ENCODE measurements at places on chromosomes 12 and 14. TPM values are rescaled to one million over a fixed set of nuclear protein-coding genes. Genes with fewer than 3 reads are reported as not detected.

The FLVCR2 gene
- total RNA-seq = 7.1 TPM

- DNase-seq = no peak
Observed at GRCh38 chr12:43981726-43982125, 145.8 kb downstream of the TMEM117 start.

DNA sequence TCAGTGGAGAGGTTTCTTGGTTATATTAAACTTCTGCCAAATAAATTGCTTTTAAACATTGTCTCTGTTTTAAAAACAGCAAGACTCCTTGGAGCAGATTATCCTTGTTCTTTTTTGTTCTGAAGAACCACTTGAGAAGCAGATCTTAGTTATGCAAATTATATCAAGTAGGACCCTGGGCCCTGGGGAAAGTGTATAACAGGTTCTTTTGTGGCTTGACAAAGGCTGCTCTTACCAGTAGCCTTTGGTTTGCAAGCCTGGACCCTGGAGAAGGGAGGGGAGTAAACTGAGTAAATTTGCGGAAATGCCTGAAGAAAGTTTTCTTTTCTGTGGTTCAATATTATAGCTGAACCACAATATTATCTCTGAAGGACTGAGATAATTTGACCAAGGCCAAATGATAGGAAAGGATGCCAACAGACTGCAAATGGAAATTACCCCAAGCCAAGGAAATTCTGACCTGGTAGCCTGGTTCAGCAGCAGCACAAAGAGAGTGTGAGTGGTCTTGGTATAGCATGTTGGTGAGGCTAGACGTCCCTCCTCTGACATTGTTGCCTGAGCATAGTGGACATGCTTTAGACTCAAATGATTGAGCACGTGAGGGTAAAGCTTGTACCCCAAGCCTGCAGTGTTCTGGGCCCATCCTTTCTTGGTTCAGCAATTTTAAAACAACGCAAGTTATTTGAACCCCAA lies 30.4 kb upstream of the SIX1 start:
- no peak for DNase-seq

DNA sequence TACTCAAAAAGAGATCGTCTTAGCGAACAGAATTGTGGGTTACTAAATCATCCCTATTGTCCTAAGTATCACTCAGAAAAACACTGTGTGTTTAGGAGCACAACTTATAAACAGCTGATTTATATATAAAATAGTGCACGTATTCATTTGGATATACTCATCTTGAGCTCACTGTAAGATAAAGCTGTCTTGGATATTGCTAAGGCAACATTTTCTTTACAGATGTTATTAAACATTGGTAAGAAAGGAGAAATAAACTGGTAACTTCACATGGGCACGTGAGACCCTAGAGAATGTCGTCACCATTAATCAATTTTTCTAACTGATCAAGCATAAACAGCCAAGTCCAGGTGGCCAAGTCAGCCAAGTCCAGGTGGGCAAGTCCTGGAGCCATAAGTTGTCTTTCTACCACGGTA lies 1.7 kb downstream of the PAWR start:
- DNase-seq = no peak

GRCh38 chr14:20970647-20970982 lies 15.3 kb downstream of the RNASE2 start:
- no peak for DNase-seq

The MYH6 gene
- total RNA-seq = not detected

DNA sequence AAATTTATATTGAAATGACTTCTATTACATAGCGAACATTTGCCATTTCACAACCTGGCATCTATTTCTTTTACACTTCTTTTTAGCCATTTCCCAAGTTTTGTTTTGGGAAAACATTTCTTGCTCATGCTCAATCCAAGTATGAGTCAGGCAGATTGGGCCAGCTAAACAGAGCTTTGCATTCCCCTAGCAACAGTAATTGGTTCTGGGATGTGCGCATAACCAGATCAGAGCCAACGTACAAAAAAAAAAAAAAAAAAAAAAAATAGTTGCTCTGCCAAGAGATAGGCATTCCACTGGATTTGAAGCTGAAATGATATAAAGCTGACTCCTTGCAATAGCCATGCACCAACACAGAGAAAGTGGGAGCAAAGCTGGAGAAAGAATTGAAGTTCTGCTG lies 37.5 kb downstream of the PLCZ1 start:
- DNase-seq = no peak

- no peak for DNase-seq
Observed at GRCh38 chr14:34502001-34502400, 37.5 kb downstream of the EAPP start.

The CD69 gene
- not detected for total RNA-seq

The TBX5 gene
- not detected for total RNA-seq

DNA sequence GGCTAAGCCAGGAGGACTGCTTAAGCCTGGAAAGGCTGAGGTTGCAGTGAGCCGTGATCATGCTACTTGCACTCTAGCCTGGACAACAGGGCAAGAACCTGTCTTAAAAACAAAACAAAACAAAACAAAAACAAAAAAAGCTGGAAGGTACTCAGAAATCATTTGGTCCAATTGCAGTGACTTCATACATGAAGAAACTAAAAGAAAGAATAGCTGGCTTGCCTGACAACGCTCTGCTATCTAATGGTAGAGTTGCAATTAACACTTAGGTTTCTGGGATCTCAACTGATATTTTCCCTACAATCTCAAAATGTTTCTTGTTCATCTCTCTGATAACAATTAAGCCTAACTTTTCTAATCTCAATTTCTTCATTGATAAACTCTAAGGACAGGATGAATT lies 13.7 kb downstream of the EEA1 start:
- DNase-seq = no peak

The GZMH gene
- not detected for total RNA-seq

- no peak for DNase-seq
Observed at GRCh38 chr12:57341275-57341990, 89.4 kb downstream of the R3HDM2 start.

GRCh38 chr12:28135801-28136439 lies 54.3 kb upstream of the CCDC91 start:
- no peak for DNase-seq

GRCh38 chr12:43806737-43807072 lies 588 bp upstream of the TWF1 start:
- DNase-seq = no peak

- DNase-seq = no peak
Observed at GRCh38 chr12:27794818-27795584, 15.0 kb upstream of the MANSC4 start.

Measured in H1 (cell line).